ENCODE measurements at places on chromosomes 1 and 21.

DNA sequence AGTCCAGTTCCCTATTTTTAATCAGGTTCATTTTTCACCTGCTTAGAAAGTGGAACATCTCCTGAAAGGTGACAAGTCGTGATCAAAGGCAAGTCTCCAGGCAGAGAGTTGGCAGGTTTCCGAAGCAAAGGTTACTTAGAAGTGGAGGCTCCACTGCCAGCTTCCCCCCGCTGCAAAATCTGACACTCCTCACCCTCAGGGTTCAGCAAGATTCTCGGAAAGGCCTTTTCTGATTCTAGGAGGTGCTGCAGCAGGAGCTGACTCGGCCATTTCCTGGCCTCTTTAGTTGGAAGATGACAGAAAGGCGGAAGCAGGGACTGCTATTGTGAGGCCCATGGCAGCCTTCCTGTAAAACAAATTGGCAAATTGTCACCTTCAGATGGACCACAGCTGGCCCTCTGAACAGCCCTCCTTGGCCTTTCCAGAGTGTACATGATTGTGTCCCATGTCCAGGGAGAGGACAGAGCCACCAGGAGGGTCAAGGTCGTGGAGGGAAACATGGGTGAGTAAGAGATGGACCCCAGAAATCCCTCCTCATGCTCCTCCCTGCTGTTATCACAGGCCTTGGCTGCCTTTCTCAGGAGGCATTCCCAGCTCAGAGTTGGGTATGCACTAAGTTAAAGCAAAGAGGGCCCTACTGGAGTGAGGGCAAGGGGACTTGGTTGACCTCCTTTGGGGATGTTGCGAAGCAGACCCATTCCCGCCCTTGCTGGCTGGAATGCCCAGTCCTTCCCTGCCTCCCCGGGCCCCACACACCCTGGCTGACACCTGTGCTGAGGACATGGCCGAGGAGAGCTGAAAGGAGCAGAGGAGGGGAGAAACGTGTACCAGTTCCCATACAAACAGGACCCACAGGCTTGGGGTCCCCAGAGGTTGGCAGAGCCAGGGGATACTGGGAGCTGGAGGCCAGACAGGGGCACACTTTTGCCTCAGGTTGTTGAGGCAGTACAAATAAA, 115.5 kb upstream of the IRF2BP2 start:
- DNase-seq, result no peak

- DNase-seq, result no peak
These were observed 45.7 kb downstream of the LRRC7 start for GRCh38 chr1:69613414-69613813.

DNA sequence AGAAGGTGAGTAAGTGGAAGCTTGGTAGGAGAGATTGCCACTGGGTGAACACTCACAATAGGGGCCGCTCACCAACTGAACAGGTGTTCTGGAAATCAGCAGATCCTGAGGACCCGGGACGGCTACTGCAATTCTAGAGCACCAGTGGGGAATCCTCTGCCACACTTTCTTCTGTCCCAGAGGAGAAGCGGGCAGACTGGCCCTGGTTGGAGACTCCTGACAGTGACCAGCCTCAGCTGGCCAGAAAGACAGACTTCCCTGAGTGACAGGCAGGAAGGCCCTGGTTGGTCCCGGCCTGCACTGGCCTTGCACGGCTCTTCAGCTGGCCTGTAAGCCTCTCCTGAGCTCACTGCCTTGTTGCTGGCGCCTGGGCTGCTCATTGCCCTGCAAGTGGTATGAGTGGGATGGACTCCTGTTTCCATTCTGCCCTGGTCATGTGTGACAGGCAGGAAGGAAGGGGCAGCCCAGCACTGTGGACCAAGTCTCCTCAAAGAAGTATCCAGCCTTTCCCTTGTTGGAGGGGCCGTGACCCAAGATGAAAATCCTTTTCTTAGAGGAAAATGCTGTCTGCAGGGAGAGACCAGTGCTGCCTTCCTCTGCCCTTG, 34.5 kb downstream of the MAN1C1 start:
- DNase-seq, result no peak

GRCh38 chr1:83905315-83905907, 93.5 kb downstream of the TTLL7 start:
- DNase-seq, result no peak

GRCh38 chr1:56821462-56821797, 2.2 kb upstream of the FYB2 start:
- no peak for DNase-seq

- peak; percentile 31 for DNase-seq
These were observed 29.3 kb downstream of the KRTAP10-1 start for GRCh38 chr21:44510508-44511218.

GRCh38 chr1:210857705-210858104, 276.2 kb downstream of the KCNH1 start:
- no peak for DNase-seq

GRCh38 chr1:223444411-223444810, 51.2 kb downstream of the CCDC185 start:
- DNase-seq, result no peak

DNA sequence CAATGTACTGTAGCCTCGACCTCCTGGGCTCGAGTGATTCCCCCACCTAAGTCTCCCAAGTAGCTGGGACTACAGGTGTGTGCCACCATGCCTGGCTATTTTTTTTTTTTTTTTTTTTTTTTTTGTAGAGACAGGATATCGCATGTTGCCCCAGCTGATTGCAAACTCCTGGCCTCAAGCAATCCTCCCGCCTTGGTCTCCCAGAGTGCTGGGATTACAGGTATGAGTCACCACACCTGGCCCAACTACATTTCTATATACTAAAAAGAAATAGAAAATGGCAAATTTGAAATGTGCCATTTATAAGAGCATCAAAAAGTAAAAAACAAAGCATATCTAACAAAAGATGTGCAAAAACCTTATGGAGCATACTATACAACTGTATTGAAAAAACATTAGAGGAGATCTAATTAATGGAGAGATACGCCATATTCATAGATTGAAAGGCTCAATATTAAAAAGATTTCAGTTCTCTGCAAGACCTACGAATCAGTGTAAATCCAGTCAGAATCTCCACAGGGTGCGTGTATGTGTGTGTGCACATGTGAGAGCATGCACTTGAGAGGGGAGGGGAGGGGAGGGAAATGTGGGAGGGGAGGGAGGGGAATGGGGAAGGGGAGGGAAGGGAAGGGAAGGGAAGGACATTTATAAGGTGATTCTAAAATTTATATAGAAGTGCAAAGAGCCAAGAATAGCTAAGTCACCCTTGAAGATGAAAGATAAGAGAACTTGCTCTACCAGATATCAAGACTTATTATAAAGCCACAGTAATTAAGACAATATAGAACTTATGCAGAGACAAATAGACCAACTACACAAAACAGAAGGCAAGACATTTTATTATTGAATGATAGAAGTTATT, 15.5 kb upstream of the PADI4 start:
- no peak for DNase-seq

- DNase-seq, result no peak
These were observed 11.6 kb upstream of the NCMAP start for GRCh38 chr1:24544239-24544638.

DNA sequence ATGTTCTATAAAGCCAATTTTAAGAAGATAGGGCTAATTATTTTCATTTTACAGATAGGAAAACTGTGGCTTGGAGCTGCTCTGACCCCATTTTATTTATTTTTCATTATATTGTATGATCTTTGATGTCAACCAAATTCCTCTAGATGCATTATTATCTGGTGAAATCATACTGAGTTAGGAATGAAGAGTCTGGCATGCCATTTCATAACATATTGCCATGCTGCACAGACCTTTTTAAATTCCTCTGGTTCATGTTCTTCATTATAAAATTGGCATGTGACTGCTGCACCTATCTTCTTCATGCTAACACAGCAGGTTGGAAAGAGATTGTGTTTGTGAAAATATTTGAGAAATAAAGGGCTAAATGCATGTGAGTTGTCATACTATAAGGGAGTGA, 12.7 kb downstream of the PRRX1 start:
- no peak for DNase-seq

- no peak for DNase-seq
These were observed 598 bp upstream of the ADIPOR1 start for GRCh38 chr1:202958544-202959275.

DNA sequence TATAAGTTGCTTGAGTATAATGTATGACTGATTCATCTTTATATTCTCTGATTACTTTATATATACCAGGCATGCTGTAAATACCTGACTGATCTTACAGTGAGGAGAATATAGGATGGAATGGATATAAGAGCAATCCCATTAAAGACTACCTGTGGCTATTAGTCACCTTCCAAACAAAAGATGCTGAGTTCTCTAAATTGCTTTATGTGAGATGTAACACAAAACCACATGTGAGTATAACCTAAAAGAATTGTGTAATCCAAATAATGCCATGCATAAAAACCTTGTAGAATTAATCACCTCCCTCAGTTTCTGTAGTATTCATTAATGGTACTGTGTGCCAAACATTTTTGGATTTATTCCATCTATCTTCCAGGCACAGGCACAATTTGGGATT, 134.6 kb upstream of the LRRC7 start:
- no peak for DNase-seq

- no peak for DNase-seq
These were observed 292.4 kb downstream of the GRIK1 start for GRCh38 chr21:29647353-29647781.

DNA sequence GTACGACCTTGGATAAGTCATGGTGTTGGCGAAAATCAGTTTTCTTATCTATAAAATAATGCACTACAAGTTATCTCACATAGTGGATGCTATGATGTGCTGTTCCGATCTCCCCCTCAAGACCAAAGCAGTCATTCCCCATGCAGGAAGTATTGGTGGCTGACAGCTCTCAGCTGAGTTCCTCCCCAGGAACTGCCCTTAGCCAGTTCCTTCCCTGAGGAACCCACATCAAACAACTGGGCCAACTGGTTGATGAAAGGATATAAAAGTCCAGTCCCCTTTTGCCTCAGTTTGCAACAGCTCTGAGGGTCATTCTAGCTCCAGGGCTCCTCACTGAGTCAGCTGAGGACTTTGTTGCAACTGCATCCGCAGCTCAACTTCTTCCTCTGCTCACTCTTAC, 16.1 kb upstream of the SLAMF1 start:
- DNase-seq, result no peak
